ENCODE measurements at places on chromosomes 11 and 22.

DNA sequence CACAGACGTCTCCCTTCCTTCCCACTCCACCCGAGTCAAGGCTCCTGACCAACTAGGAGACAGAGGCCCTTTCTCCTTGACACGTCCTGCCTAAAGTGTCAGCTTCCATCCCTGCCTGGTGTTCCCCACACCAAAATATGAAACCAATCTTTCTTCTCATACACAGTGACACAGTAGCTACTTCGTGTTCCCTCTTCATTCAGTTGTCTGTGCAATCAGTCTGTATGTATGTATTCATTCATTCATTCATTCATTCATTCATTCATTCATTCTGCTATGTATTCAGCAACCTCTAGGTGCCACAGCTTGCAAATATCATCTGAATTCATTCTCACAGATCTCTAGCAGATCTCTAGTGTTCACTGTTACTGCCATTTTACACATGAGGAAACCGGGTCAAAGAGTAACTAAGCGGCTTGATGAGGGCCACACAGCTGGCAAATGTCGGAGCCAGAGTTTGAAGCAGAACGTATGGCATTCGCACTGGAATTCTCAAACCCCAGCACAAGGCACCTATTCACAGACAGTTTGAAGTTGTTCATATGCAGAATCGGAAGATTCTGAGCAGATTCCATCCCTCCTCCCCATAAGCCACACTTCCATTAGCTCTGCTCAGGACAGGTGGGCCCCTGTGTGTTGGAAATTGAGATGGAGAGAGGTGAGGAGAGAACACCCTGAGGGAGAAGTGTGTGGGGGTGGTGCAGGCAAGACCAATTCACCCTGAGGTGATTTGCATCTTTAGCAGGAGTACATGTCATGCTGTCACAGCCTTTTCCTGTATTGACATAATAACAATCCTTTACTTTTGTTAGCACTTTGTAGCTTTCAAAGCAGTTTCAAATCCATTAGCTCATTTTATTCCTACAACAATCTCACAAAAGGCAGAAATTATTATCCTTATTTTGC lies 275.7 kb downstream of the ST3GAL4 start:
- DNase-seq: no peak

DNA sequence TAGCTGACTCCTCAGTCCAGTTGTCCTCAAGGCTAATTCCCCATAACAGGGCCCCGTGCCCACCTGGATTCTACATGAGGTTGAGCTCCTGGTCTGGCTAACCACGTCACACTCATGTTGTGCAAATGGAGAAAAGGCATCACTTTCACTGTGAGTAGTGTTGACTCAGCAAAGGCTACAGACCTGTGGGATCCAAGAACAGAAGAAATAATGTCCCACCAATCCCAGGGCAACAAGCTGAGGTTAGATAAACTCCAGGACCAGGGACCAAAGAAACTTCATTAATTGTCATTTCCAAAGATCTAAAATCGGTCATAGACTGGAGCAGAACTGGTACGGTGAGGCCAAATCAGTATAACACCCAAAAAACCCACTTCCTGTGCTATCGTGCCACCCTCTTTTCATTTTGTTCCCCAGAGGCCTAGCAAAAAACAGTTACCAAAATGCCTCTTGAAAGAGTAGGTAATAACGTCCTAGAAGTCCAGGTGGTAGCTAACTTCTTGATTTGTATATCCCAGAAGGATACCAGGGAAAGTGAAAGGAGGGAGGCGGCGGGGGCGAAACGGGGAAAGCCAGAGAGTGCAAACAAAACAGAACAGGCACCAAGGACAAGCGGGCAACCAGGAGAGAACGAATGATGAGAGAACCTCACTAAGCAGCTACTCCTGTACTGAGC lies 1.4 kb downstream of the PCSK7 start:
- DNase-seq: no peak

- DNase-seq: no peak
Observed at GRCh38 chr11:128926437-128927107, 16.1 kb downstream of the TP53AIP1 start.

DNA sequence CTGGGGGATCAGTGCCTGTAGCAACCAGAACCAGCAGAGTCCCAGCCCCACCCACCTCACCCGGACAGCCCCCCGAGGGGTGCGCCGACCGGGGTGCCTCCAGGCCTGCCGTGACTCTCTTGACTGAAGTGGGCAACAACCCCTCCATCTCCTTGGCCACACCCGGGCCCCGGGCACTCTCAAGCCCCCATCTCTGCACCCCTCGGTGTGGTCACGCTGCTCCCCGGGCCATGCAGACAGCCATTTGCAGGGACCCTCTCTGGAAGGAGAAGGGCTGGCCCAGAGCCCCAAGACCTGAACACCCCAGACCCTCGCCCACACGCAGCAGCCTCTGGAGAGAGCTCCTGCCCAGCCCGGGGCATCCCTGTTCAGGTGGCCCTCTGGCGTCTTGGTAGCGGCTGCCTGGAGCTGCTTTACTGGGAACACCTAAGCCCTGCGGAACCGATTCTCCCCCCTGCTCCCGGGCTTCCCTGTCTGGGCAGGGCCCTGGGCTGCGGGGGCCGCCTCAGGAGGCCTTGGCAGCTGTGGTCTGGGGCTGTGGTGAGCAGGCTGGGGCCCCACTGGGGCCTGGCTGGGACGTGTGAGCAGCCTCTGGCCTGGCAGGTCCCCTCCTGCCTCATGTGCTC lies 84.9 kb downstream of the WNT7B start:
- DNase-seq: no peak

- DNase-seq: no peak
Observed at GRCh38 chr11:61919705-61920631, 2.6 kb upstream of the RAB3IL1 start.

DNA sequence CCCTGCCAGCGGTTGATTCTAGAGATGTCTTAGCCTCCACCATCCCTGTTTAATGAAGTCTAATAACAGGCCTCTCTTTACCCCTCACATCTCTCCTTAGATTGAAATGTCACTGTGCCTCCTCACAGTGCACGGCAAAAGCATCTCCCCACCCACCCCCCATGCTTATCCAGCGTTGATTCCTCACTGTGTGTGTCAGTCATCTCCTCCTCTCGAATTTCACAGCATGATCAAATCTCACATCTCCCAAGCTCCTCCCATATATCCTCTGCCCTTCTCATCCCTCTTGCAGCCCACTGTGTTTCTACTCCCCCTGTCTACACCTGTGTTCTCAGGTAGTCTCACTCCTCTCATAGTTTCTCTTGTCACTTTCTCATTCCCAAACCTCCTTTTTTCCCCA lies 84.6 kb downstream of the DBX1 start:
- no peak for DNase-seq

- DNase-seq: no peak
Observed at GRCh38 chr11:123597859-123598258, 56.6 kb downstream of the SCN3B start.

DNA sequence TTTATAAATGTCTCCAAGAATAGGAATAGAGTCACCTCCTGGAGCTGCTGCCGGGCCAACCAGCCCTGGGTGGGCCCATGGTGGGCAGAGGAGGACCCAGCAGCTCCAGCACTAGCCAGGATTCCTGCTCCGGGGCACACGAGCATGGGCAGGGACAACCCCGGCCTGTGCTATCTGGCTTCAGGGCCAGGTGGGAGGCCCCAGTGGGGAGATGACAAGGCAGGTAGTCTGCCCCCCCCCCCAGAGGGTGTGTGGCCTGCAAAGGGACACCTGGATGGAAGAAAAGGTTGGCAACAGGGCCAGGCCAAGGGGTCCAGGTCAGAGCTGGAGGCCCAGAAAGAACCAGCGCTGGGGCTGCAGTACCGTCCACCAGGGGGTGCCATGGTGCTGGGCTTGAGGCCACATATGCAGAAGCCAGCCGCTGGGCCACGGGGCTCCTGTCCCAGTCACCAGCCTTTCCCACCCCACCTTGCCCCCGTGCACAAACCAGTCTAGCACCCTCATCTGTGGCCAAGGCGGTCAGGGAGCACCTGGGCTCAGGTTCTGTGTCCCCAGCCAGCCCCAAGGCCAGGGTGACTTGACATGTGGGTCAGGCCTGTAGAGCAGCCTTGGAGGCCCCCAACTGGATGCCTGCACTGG lies 3.4 kb downstream of the TSPAN32 start:
- peak; percentile 75 for DNase-seq

DNA sequence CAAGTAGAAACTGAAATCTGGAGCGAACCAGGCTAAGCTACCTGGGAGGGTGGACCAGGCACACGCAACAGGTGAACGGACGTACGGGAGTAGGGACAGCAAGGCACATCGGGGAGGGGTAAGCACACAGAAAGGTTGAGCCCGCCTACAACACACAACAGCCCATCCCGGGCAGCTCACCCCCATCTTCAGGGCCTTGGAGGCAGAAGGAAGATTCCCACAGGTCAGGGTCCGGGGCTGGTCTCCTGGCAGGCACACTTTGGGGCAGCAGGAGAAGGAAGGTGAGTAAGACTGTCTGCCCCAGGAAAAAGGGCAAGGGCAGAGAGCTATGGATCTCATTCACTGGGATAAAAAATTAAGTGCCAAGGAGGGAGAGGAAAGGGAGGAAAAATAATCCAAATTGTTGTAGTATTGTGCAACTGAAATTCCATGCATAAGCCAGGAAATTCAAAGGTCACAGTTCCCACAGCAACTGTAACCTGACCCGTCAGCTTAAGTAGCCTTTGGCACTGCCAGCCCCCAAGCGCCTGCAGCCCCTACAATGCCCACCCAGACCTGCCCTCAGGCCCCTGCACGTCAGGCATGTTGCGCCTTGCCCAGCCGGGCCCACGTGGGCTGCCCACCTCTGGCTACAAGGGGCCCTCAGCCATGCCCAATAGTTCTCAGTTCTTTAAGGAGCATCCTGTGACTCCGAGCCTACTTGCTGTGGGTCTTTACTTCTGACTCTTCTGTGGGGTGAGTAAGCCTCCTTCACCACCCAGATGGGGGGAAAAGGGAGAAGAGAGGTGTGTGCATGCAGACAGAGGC lies 51.8 kb downstream of the MICAL3 start:
- DNase-seq: no peak

- no peak for DNase-seq
Observed at GRCh38 chr11:118142809-118143208, 9.8 kb downstream of the SCN4B start.

- no peak for DNase-seq
Observed at GRCh38 chr11:1567721-1568100, 4.4 kb downstream of the DUSP8 start.

DNA sequence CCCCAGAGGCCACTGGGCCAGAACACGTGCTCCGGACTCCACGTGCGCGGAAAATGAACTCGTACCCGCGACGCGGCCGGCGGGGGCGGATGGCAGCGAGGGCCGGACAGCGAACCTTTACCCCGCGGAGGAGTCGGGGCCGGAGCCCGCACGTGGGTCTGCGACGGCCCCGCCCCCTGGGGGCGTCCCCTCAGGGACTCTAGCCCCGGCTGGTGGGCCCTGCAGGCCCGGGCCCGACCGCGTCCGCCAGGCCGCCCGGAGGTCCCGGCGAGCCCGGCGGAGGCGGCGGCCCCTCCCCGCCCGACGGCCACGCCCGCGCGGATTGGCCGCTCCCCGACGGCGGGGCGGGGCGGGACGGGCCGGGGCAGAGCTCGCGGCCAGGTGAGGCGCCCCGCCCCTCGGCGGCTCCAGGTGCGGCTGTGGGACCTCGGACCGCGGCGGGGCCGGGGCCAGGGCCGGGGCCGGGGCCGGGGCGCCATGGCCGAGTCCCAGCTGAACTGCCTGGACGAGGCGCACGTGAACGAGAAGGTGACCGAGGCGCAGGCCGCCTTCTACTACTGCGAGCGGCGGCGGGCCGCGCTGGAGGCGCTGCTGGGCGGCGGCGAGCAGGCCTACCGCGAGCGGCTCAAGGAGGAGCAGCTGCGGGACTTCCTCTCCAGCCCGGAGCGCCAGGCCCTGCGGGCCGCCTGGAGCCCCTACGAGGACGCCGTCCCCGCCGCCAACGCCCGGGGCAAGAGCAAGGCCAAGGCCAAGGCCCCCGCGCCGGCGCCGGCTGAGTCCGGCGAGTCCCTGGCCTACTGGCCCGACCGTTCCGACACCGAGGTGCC lies at the start of gene FAM83F:
TSS of gene FAM83F (plus strand) at position 389 of the 827 bp plus-strand sequence. CDS start at position 478, 89 bp downstream.
- DNase-seq: peak; percentile 28

DNA sequence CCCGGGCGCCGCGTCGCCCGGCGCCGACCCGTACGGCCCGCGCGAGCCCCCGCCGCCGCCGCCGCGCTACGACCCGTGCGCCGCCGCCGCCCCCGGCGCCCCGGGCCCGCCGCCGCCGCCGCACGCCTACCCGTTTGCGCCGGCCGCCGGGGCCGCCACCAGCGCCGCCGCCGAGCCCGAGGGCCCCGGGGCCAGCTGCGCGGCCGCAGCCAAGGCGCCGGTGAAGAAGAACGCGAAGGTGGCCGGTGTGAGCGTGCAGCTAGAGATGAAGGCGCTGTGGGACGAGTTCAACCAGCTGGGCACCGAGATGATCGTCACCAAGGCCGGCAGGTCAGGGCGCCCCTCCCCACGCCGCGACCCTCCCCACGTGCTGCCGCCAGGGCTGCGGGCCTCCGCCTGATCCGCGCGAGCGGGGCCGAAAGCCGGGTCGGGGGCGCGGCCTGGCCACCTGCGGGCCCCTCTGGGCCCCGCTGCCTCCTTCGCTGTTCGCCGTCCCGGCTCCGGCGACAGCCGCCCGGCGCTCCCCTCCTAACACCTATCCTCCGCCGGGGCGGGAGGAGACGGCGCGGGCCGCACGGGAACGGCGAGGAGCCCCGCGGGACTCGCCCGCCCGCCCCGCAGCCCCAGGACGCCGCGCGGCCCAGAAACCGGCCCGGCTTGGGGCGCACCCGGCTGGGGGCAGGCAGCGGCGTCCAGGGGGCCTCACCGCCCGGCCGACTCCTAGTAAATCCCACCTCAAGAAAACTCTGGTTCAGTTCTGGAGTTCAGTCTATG lies 560 bp downstream of the TBX1 start:
- DNase-seq: no peak

DNA sequence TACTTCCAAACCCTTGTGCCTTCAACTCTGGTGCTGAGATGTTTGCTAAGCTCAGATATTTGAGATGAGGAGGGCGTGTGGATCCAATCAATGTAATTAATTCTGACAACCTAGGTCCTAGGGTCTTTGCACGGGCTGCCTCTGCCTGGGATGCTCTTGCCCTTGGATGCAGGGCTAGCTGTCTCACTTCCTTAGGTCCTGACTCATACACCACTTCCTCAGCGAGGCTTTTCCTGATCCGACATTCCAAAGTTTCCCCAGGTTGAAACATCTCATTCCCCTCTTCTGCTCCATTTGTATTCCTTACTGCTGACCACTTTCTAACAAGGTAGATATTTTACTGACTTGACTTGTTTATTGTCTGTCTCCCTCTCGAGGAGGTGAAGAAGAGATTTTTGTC lies 43.0 kb upstream of the NTM start:
- no peak for DNase-seq
